ENCODE measurements at places on chromosomes 7 and 10.

DNA sequence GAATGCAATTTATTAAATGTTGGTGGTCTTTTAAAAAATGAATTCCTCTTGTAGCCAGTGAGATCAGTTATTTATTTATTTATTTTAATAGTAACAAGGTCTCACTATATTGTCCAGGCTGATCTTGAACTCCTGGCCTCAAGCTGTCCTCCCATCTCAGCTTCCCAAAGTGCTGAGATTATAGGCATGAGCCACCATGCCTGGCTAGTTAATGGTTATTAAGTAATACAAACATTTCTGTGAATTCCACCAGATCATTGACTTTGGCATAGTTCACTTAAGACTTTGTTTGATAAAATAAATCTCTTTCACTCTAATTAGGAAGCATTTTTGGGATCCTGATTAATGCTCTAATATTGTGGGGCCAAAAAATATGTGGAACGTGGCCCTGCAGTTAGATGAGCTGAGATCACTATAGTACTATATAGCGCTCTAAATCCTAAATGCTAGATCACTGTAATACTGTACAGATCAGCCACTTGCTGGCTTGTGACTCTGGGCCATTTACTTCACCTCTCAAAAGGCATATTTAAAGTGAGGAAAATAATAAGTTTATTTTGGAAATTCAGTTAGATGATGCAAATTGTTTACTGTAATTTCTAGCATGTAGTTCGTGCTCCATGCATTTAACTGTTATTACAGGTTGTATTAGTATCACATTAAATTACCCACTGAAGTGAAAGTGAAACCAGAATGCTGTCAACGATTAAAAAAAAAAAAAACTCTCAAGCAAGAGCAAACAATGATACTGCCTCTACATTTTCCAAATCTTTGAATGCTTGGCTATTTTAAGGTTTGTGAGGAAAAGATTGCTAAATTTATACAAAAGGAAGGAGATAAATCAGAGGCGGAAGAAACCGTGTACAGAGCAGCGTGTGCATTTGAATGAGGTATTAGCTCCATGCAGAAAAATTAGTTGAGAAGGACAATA, 15.9 kb upstream of the FAS start:
- DNase-seq, result no peak

DNA sequence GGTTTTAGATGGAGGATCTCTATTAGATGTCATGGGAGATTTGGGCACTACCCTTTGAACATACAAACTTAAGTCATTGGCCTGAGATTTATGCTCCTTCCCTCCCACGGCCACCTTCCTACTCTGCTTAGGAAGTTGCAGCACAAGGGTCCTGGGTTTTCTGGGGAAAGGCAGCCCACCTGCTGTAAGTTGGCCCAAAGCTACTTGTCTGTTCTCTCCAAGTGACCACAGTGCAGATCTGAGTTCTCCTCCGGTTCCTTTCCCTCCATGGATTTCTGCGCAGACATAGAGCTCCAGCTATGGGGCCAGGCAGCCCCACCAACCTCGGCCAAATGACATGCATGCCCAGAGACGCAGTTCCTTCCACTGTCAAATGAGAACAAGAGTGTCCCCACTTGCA, 12.8 kb upstream of the C10orf53 start:
- DNase-seq, result no peak

DNA sequence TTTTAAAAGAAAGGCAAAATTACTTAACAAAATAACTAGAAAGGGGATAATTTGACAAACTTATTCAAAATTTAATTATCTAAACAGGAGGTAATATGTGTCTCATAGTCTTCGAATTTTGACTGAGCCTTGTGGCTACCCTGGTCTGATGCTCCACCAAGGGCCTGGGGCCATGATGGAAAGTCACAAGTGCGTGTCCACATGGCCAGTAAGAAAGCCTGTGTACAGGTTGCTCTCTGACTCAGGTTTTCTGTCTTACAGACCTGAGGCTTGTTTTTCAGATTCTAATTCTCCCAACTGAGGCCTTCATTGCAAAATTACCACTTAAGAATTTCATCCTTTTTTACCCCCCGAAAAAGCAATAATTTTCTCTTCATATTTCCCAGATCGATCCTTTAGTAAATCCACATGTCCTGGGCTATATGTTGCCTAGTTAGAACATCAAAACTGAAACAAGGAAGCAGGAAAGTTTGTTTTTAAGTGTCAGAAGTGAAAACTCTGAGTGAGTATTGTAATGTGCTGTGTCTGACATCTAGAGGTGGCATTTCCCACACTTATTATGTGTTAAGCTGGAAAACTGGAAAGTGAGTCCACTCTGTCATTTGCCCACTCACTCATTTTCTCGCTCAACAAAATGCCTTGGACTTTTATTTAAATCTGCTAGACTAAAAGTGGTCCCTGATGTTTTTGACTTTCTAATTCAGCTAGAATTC, 10.0 kb downstream of the CYP3A43 start:
- no peak for DNase-seq

GRCh38 chr7:77337456-77337990, 78.6 kb downstream of the GSAP start:
- no peak for DNase-seq

DNA sequence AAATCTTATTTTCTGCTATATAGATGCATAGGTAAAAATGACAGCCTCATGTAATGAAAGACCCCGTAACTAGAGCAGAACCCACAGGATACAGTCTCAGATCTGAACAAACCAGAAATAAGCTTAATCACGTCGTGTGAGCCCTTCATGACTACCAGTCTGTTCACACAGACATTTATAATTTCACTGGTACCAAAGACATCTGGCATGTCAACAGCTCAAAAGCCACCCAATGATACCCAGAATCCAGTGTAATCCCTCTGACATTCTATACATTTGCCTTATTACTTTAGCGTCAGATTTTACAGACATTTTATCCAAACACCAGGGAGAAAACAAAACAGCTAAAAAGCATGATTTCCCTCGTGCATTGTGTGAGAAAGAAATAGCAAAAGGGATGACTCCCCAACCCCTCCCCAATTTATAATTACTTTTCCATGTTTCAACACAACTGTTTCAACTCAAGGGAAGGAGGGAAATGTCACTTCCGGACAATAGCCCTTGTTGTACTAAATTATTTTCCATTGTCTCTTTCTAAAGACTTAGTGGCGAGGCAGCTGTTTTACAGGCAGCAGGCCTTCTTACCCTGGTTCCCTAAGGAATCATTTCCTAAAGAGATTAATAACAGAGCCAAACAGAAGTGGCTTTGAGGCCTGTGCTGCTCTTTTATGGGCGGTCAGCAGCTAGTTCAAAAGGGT, 33.2 kb downstream of the DOCK4 start:
- DNase-seq, result no peak

GRCh38 chr7:12434012-12434642, 30.5 kb upstream of the VWDE start:
- DNase-seq, result no peak

DNA sequence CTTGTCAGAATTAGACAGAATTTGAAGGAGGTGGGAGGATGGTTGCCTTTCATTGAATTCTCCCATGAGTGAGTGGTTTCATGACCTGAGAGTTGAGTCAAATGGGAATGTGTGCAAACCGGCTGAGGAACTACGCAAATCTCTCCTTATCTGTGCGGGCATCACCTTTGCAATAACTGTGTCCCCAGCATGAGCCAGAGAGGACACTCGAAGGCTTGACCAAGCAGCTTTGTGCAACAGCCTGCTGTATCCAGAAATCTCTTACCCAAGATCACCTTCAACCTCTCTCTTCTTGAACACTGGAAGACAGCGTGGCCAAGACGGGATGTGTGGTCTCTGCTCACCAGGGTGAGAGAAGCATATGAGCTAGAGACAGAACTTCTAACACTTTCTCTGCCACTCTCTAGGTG, 93.8 kb upstream of the IKZF1 start:
- DNase-seq, result no peak

DNA sequence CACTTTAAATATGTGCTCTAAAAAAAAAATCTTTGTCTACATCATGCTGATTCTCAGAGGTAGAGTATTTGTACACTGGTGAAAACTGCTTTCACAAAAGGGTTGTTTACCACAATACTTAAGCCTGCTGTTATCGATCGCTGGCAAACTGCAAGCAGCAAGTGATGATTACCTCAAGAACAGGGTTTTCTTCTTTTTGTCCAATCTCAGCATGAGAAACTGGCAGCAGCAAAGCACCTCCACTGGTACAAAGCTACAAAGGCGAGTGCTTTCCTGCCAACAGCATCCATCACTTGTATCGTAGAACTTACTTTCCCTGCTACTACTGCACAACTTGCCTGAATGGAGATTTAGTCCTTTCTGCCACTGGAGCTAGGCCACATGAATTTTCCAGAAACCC, 276.5 kb downstream of the DGKB start:
- no peak for DNase-seq

GRCh38 chr7:1176891-1177373, 16.9 kb upstream of the ZFAND2A start:
- DNase-seq, result no peak

DNA sequence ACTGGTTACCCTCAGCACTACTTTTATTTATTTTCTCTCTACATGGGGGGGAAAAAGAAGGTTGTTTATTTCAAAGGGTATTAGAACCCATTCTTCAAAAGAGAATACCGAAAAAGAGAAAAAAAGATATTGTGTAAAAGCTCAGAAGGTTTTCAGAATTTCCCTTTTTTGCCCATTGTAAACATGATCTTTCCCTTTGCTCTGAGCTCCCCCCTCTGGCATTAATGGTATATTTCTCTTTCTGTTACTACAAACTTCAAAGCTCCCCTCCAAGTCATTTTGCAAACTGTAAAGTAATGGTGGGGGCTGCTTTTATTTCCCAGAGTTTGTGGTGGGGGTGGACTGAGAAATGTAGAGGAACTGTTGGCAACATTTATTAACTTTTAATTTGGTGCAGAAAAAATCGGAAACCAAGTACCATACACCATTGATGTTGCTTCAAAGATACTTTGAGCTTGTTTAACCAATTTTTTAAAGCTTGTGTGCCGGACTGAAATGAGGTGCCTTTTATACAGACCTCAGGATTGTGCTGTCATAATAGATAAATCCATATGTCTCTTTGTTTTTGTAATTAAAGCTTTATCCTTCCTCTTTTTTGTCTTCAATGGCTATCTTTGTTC, 181.5 kb downstream of the EXOC4 start:
- no peak for DNase-seq

GRCh38 chr7:24965831-24966708, 13.9 kb downstream of the OSBPL3 start:
- DNase-seq, result no peak

DNA sequence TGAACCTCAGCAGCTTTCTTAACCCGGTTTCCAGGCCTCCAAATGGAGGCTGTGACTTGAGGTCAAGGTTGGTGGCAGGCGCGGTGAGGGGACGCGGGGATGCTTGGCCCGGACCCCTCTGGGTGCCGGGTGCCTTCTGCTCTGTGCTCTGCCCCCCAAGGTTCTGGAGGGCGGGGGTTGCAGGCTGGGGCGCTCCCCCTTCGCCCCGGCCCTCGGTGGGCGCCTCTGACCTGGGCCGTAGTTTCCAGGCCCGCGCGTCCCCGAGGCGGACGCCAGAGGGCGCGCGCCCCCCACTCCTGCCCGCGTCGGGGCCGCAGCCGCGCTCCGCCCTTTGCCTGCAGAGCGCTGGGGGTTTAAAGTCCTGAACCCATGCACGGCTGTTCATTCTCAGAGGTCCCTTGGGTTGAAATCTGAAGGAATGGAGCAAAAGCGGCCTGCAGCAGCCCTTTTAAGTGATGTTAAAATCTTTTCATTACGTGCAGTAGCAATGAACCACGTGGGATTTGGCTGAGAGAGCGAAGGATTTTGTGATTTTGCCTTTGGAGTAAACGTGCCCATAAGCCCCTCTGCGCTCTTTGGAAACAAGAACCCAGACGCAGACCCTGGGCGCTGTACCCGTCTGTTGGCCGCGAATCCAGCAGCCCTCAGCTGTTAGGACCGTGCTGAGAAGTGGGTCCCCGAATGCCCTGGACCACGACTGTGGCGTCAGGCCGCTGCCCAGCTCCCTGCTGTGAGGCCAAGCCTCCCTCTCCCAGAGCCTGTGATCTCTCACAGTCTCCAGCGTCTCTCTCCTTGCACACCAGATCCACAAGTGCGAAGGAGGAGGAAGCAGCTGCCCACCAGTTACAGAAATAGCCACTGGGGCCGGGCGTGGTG, 135.0 kb downstream of the ACTR3B start:
- DNase-seq, result no peak

DNA sequence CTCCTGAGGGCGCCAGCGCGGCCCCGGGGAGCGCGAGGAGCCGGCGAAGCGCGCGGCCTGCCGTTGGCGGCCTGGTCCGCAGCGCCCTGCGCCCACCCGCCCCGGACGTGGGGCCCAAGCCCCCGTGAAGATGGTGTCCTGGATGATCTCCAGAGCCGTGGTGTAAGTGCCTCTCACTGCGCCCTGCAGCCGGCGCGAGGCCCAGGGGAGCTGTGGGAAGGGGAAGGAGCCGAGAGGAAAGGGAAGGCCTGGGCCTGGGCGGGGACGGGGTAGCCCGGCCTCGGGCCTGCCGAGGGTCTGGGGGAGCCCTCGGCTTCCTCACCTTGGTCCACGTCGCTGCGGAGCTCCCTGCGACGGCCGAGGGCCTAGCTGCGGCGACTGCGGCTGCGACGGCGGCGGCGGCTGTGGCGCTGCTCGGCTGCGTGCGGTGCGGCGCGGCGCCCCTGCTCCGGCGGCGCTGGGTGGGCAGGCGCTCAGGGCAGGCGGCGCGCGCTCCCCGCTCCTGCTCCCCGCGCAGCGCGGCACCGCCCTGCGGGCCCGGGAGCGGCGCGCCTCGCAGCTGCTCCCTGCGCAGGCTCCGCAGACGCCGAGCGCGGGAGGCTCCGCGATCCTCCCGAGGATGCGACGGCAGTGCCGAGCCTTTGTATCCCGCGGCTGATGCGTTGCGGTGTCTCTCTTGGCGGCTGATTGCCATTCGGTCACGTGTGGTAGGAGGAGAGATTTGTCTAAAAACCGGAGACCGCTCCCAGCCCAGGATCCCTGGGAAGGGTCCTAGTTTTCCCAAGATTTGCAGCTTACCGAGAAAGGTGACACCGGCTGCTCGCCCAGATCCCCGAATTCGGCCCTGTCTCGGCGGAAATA, 445 bp downstream of the REEP3 start:
- peak; percentile 33 for DNase-seq

- no peak for DNase-seq
Measured at GRCh38 chr7:82122275-82122674, 321.3 kb downstream of the CACNA2D1 start.

- DNase-seq, result no peak
Measured at GRCh38 chr10:10786109-10787090, 231.3 kb upstream of the CELF2 start.

- no peak for DNase-seq
Measured at GRCh38 chr7:6536262-6537260, 14.7 kb downstream of the GRID2IP start.

DNA sequence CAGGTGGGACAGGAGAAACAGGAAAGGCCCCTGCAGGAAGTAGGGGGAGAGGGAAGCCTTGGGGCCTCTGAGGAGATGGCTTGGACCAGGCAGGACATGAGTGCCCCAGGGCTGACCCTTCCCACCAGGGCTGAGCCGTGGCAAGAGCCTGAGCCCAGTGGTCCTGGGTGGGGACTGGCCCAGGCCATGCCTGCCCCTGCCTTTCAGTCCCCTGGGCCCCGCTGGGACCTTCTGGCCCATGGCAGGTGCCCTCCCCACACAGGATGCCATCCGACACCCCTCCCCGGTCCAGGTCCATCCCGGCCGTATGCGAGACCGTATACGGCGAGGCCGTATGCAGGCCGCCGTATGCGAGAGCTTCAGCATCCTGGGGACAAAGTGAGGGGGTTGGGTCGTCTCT, 2.0 kb downstream of the GRIFIN start:
- DNase-seq, result no peak

GRCh38 chr7:80815733-80816132, 103.1 kb downstream of the SEMA3C start:
- DNase-seq, result no peak

- no peak for DNase-seq
Measured at GRCh38 chr7:13845601-13846000, 143.9 kb downstream of the ETV1 start.

Measured in brain pericyte (primary cell).